ENCODE measurements at places on chromosomes 16 and 17.
A peak's percentile ranks its signal among the peaks of the same experiment; 100 is the strongest.

DNA sequence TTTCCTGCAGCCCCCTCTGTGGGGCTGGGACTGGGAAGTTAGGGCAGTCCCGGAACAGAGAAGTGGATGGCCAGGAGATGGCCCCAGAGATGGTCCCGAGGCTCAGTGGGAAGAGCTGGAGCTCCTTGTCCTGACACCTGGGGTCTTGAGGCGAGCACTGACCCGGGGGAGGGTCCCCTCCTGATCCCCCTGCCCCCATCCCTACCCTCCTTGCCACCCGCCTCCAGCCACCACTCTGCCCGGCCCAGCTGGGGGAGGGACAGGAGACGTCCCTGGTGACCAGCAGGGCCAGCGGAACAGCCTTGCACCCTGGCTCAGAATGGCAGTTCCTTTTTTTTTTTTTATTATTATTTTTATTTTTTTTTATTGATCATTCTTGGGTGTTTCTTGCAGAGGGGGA, 13.9 kb upstream of the RNF213 start:
- no peak for DNase-seq

DNA sequence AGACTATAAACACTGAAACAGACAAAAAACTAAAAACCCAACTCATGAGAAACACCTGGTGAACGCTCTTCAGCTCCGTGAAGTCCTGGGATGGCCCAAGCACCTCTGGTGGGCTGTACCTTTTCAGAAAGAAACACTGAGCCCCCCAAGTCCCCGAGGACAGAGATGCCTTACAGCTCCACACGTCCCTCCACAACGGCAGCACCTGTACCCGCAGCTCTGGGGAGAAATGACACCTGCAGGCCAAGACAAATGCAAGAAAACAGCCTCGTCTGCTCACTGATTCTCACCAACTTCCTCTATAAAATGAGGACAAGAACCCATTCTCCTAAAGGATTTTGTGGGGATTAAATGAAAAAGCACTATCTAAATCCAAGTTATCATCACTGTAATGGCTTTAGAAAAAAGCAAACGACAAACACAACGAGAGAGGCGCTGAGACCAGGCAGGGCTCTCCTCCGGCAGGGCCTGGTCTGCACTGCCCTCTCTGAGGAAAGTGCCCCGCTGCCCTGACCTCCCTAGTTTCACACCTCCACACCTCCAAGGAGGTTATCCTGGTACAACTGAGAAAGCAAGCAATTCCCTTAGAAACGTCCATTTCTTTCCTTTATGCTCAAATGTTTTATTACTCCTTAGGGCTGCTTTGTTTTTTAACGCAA, 114.9 kb downstream of the ZNF778 start:
- no peak for DNase-seq

DNA sequence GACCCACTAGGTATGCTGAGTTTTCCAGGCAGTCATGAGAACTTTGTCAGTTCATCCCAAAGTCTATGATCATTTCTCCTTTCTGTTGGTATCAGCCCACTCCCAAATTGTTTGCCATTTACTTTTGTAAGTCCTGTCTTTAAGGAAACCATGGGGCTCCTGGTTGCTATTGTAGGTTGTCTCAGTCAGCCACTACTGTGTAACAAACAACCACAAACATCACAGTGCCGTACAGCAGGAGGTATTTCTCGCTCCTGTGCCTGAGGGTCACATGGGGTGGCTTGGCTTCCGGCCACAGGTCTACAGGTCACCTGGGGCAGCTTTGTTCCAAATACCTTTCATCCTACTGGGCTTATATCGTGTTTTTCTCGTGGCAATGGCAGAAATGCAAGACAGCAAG, 71.6 kb downstream of the C17orf67 start:
- no peak for DNase-seq

DNA sequence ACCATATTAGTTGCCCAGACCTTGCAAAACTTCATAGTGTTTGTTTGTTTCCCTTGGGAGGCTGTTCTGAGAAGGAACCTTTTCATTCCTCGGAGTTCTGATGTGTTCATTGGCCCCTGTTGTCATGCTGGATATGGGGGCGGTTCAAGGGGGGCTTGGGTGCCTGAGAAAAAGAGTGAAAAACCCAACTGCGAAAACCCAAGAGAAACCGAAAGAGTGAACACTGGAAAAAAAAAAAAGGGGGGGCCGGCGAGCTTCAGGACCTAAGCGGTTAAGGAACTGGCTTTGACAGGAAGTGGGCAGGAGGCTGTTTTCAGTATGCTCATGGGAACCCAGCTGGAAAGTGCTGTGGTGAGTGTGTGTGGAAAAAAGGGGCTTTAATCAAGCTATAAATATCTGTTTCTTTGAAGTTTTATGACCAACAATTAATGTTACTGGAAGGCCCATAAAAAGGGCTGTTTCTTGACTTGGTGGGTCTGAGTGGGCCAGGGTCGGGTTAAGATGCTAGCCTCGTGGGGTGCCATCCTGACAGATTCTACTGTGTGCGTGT, 510.7 kb downstream of the MAF start:
- DNase-seq, result peak; percentile 57

GRCh38 chr17:882827-883585, 96.6 kb downstream of the NXN start:
- no peak for DNase-seq

DNA sequence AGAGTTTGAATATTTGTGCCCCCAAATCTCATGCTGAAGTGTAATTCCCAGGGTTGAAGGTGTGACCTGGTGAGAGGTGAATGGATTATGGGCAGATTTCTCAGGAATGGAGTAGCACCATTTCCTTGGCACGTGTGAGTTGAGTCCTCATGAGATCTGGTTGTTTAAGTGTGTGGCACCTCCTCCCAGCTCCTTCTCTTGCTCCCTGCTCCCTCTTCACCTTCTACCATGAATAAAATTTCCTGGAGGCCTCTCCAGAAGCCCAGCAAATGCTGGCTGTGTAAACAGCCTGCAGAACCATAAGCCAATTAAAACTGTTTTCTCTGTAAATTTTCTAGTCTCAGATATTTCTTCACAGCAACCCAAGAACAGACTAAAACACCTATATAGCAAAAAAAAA, 12.6 kb upstream of the APOH start:
- no peak for DNase-seq

DNA sequence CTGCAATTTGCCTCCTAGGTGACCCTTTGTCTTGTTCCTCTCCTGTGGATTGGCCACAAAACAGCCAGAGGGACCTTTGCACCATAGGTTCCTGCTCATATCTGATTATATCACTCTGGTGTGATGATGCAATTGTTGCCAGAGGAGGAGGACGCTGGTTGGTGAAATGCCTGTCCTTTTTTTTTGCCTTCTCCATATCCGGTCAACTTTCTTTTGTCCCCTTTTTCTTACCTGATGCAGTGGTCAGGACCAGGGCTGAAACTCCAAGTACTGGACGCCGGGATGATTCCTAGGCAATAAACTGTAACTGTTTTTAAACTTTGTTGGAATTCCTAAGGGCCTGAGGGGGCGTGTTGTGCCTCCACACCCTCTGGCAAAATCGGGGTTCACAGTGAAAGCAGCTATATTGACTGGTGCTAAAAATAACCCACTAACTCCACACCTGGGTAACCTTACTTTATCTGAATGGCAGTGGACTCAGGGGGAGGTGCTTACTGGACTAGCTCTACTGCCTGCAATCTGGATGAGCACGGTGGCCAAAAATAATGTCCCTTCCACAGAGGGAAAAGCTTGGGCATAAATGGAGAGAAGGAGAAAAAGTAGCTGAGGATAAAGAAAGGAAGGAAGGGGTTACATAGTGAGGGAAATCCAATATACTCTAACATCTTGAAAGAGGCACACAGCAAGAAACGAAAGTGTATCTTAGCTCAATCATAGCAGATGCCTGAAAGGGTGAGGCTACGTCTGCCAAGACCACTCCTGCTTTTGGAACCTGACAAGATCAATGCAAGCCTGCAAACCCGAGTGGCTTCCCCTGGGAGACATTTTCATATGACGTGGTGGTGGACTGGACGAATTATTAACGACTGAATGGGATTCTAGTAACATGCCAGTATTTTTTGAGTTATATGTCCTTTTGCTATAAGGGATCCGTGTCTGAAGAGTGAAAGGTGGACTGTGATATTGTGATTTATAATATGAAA, 28.4 kb upstream of the ZNF423 start:
- DNase-seq, result no peak

GRCh38 chr17:35069311-35069710, 5.8 kb upstream of the RFFL start:
- DNase-seq, result no peak

GRCh38 chr17:62627904-62628633, 599 bp downstream of the MRC2 start:
- peak; percentile 45 for DNase-seq

DNA sequence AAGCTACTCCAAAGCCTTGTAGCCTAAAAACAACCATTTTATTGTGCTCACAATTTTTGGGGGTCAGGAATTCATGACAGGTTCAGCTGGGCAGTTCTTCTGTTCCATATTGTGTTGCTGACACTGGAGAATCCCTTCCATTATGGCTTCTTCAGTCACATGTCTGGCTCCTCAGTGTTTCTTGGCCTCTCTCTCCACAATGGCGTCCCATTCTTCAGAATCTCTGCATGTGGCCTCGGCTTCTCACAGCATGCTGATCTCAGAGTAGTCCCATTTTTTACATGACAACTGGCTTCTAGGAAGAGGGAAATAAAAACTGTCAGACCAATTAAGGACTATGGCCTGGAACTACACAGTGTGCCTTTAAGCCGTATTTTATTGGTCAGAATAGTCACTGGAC, 49.7 kb downstream of the NF1 start:
- DNase-seq, result no peak

GRCh38 chr16:83967838-83968305, at the start of gene NECAB2:
TSS of gene NECAB2 (plus strand) at chr16:83968244. CDS start at chr16:83968649, 405 bp downstream.
- DNase-seq, result peak; percentile 53

All from activated T-cell treated with anti-CD3 and anti-CD28 coated beads, Interleukin-2, amount 50 U/mL, for 72 hours (primary cell).